H9 (cell line): ENCODE measurements at places on chromosomes 4 and X. TPM values are rescaled to one million over a fixed set of nuclear protein-coding genes. Genes with fewer than 3 reads are reported as not detected.

Gene NFXL1
- 33.8 and 35.5 TPM in 2 replicates for total RNA-seq

Gene L1CAM
- total RNA-seq = 19.9 and 22.7 TPM in 2 replicates

GRCh38 chr4:5989236-5990225 lies 28.7 kb downstream of the C4orf50 start:
- DNase-seq = peak; percentile 14

DNA sequence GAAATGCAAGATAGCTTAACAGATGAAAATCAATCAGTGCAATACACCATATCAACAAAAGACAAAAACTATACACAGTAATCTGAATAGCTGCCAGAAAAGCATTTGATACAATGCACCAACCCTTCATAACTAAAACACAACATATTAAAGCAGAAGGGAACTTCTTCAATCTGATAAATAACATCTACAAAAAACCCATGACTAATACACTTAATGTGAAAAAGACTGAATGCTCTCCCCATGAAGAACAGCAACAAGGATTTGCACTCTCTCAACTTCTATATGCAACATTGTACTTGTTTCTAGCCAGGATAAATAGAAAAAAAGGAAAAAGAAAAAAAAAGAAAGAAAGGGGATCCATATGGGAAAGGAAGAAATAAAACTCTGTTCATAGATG lies 139.7 kb downstream of the RBM47 start:
- DNase-seq = no peak

DNA sequence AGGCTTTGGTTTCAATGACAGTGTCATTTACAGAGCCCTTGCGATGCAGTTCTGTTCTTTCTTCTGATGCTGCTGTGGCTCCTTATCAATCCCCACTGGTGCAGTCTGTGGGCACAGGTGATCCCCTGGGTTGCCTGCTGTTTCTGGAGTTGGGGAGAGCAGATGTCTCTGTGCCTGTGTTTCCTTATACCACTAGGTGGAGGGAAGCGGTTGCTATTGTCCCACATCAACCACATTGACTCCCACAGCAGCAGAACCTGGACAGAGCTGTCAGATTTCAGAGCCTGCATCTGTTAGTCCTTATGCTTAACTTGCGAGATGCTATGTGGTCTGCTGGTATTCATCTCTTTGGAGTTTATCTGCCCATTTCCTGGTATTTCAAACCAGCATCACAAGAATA lies 57.7 kb downstream of the NEIL3 start:
- peak; percentile 55 for DNase-seq
